ENCODE measurements at places on chromosomes 7 and 10. TPM values are rescaled to one million over a fixed set of nuclear protein-coding genes. Genes with fewer than 3 reads are reported as not detected.
A peak's percentile ranks its signal among the peaks of the same experiment; 100 is the strongest.

DNA sequence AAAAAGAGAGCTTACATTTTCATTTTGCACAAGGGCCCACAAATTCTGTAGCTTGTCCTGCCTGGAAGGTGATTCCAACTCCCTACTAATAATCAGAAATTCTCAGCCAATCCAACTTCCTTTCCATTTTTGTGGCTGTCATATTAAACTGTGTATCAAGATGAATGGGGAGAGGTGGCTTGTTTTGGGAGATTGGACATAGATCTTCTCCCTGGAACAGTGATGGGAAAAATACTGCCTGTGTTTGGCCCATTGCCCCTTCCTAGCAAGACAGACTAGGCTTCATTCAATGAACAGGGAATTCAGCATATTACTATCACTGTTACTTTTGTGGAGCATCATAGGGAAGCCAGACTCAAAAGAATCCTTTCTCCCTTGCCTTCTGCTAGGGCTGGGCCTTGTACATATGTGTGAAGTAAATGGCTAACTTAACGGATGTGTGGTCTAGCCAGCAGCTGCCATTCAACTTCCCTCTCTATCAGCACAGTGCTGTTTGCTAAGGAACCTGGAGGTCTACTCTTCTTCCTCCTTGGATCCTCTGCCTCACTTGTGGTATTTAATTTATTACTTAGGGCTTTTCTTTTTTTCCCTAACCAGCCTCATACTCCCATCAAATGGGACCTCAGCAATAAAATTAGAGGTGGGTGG, 326.0 kb downstream of the BICC1 start:
- H3K4me1 ChIP-seq, result peaks cover 31% of the 10 kb centered on the region
- DNase-seq, result no peak
- H3K27me3 ChIP-seq, result peaks cover 8% of the 10 kb centered on the region
- no peak overlapping the region for H3K4me3 ChIP-seq

DNA sequence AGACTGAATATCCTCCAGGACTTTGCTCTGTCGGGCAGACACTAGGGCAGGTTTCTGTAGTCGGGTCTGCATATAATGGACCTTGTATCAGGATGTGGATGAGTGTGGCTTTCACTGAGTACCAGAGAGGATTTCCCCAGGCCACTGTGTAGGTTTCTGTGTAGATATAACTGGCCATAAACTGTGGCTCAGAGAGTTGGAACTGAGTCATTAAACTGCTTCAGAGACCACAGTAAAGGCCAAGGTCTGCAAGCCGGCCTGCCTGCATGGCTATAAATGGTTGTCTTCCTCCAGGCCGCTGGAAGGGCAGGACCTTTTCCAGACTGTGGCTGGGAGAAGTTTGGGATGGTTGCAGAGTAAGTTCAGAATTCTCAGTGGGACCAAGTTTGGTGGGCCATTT, 16.9 kb downstream of the ZNF92 start:
- H3K4me3 ChIP-seq, result no peak overlapping the region
- no peak for DNase-seq
- peaks cover 23% of the 10 kb centered on the region for H3K36me3 ChIP-seq
- H3K27me3 ChIP-seq, result no peaks in the 10 kb centered on the region
- H3K27ac ChIP-seq, result no peak overlapping the region
- peaks cover 8% of the 10 kb centered on the region for H3K4me1 ChIP-seq

DNA sequence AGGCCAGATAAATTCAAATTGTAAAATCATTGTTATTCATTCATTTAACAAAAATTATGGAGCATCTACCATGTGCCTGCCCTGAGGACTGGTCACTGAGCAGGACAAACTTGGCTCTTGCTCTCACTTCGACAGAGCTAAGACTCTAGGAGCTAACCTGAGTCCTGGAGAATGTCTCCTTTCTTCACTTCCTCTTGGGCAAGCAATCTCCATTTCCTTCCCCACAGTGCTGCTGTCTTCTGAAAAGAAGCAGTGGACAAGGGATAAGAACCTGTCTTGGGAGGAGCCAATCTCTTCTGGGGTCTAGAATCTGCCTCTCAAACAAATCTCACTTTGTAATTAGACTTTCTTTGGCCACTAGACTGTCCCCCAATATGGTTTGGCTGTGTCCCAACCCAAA, 76.2 kb upstream of the PLXNA4 start:
- H3K4me3 ChIP-seq, result no peak overlapping the region
- H3K27me3 ChIP-seq, result peaks cover 19% of the 10 kb centered on the region
- H3K27ac ChIP-seq, result no peak overlapping the region
- H3K36me3 ChIP-seq, result no peaks in the 10 kb centered on the region
- H3K4me1 ChIP-seq, result peaks cover 28% of the 10 kb centered on the region
- no peak for DNase-seq

DNA sequence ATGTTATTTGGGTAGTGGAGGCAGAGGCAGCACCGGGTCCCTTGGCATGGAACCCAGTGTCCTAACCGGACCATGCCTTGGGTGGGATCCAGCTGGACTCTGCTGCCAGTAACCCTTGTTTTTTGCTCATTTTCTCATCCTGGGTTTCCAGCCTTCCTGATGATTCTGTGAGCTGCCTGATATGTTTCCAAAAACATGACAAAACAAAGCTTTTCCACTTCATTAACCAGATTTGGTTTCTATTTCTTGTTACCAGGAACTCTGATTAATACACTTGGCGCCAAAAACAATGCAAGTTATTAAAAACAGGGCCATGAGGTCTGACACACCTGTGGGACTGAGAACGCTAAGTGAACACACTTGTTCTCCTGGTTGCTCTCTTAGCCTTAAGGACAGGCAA, 32.8 kb upstream of the DLG5 start:
- H3K4me1 ChIP-seq, result no peaks in the 10 kb centered on the region
- H3K36me3 ChIP-seq, result peaks cover 6% of the 10 kb centered on the region
- no peak overlapping the region for H3K27ac ChIP-seq
- H3K4me3 ChIP-seq, result no peak overlapping the region
- no peaks in the 10 kb centered on the region for H3K27me3 ChIP-seq

DNA sequence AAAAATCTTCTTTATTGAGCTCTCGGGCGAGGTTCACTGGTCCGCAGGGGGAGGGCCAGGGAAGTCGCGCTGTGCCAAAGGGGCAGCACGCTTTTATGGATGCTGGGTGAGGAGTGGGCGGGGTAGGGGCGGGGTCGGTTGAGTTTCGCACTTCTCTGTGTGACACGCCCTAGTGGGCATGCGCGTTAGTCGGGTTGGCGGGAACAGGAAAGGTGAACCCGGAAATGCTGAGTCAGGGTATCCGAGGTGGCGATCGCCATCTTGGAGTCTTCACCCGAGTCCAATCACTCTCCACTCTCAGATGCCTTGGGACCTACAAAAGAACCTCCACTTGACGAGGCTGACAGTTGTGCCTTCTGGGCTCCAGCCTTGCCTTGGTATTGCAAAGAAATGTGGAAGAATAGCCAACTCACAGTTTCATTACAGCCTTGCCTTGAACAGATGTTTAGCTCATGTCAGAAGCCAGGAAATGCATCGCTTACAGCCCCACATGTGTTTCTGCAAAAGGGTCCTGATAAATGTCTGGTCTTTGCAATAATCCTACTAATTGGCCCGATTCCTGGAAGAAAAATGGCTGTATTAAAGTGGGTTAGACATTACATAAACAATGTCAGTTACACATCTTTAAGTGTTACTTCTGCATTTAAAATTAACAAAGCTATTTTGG, 64.1 kb downstream of the AHR start:
- no peak overlapping the region for H3K4me3 ChIP-seq
- no peak for DNase-seq
- no peaks in the 10 kb centered on the region for H3K27me3 ChIP-seq
- peaks cover 17% of the 10 kb centered on the region for H3K36me3 ChIP-seq
- H3K27ac ChIP-seq, result no peak overlapping the region

- H3K36me3 ChIP-seq, result no peaks in the 10 kb centered on the region
- no peaks in the 10 kb centered on the region for H3K4me1 ChIP-seq
- peaks cover 5% of the 10 kb centered on the region for H3K27me3 ChIP-seq
- H3K4me3 ChIP-seq, result no peak overlapping the region
These were observed 353.6 kb downstream of the PTEN start for GRCh38 chr10:88216976-88217375.

DNA sequence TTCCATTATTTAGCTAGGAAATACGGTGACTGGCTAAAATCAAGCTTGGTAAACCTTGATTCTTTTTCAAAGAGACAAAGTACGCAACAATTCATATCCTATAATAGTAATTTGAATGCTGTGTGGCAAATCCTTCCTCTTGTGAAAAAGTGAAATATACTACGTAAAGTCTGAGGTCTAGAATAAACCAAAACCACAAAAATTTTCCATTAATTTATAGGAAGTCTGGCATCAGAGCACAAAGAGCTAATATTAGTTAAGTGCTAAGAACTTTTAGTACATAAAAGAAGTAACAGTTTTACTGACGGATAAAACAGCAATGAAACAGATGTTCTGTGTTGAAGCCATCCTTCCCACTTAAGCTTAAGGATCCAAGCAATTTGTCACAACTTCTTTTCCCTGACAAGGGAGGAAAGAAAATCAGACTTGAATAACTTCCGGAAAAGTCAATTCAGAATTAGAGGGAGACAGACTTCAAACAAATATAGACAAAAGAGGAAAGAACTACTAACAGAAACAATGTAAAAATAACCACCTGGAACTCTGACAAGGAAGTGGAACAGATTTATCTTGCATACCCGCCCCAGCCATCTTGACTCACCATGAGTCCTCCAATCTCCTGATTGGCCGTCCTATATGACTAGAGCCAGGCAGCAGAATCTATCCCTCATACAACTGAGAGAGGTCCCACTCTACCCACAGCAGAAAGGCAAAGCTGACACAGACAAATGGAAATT, 34.6 kb downstream of the RHEB start:
- peaks cover 73% of the 10 kb centered on the region for H3K4me1 ChIP-seq
- H3K27me3 ChIP-seq, result no peaks in the 10 kb centered on the region
- peak overlapping the region; percentile 89 for H3K27ac ChIP-seq

DNA sequence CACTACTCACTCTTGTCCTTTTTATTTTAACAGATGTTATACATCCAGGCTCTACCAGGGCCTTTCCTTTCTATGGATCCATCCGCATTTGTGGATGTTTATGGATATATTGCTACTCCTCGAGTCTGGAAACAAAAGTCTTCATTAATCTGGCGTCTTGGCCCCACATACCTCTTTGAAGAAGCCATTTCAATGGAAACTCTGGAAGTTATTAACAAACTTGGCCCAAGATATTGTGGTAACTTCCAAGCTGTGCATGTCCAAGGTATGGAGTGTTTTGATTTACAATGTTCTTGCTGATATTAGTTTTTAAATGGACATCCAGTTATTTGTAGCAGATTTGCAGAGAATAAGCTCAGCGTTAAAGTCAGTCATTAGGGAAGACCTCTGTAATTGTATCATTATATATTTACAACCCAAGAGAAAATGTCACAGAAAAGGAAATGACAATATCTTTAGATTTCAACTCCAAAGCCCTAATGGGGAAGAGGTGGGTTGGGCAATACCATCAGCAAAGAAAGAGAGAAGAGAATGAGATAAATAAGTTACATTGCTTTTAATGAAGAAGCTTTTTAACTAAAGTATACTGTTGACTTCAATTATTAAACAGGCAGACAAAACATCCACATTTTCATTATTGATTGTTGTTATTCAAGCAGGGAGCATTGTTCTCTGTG, 102.1 kb downstream of the WDFY4 start:
- H3K27me3 ChIP-seq, result peaks cover 19% of the 10 kb centered on the region
- no peak overlapping the region for H3K27ac ChIP-seq
- H3K36me3 ChIP-seq, result no peaks in the 10 kb centered on the region
- peaks cover under 1% of the 10 kb centered on the region for H3K4me1 ChIP-seq

GRCh38 chr10:73519336-73519735, 23.5 kb upstream of the PPP3CB start:
- no peak overlapping the region for H3K4me3 ChIP-seq
- H3K36me3 ChIP-seq, result peaks cover 18% of the 10 kb centered on the region
- H3K4me1 ChIP-seq, result peaks cover 45% of the 10 kb centered on the region
- no peak overlapping the region for H3K27ac ChIP-seq
- DNase-seq, result no peak
- H3K27me3 ChIP-seq, result no peaks in the 10 kb centered on the region

DNA sequence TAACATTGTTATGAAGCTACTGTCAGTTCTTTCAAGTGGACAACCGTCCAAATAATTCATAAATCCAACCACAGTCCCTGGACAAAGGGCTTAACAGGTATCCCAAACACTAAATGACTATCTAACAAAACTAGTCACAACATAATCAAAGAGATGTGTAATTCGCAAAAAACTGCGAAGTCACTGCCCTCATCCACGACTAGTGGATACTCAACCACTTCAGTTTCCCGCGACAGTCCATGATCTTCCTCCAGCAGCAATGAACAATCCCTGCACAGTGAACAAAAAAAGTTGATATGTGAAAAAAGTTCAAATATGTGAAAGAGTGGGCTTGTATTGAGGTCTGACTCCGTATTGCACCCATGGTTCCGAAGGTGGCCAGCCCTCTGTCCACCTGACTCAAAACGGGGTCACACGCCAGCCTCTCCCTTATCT, 287 bp downstream of the DCLRE1A start:
- H3K27me3 ChIP-seq, result peaks cover 4% of the 10 kb centered on the region
- no peaks in the 10 kb centered on the region for H3K36me3 ChIP-seq
- peak overlapping the region; percentile 97 for H3K27ac ChIP-seq
- peak overlapping the region; percentile 91 for H3K4me3 ChIP-seq
- no peak for DNase-seq

- H3K27ac ChIP-seq, result peak overlapping the region; percentile 90
- peak overlapping the region; percentile 67 for H3K4me3 ChIP-seq
- no peak for DNase-seq
- peaks cover 4% of the 10 kb centered on the region for H3K36me3 ChIP-seq
- H3K27me3 ChIP-seq, result no peaks in the 10 kb centered on the region
These were observed 28.9 kb downstream of the CDK14 start for GRCh38 chr7:90625051-90625450.

DNA sequence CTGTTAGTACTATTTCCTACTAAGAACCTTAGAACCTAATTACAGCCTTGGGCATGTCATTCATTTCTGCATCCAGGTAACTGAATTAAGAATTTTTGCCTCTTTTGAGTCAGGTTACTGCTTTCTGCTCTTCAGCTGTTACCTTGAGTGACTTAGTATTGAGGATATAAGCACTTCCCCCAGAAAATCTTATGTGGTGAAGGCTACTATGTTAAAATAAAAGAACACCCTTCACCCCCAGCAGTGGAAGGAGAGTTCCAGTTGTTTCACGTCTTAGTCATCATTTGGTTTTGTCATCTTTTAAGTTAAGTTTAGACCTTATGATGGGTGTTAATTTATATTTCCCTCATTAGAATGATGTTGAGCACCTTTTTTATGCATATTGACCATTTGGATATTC, 82.8 kb downstream of the GLCCI1 start:
- H3K4me3 ChIP-seq, result no peak overlapping the region
- H3K27me3 ChIP-seq, result peaks cover 2% of the 10 kb centered on the region
- H3K4me1 ChIP-seq, result peaks cover 10% of the 10 kb centered on the region
- DNase-seq, result no peak
- peaks cover 23% of the 10 kb centered on the region for H3K36me3 ChIP-seq

DNA sequence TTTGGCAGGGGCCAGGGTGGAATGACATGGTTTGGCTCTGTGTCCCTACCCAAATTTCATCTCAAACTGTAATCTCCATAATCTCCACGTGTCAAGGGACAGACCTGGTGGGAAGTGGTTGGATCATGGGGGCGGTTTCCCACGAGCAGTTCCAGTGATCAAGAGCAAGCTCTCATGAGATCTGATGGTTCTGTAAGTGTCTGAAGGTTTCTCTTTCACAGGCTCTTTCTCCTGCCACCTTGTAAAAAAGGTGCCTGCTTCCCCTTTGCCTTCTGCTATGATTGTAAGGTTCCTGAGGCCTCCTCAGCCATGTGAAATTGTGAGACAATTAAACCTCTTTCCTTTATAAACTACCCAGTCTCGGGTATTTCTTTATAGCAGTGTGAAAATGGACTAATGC, 188.3 kb downstream of the CHCHD3 start:
- H3K4me3 ChIP-seq, result no peak overlapping the region
- H3K27ac ChIP-seq, result no peak overlapping the region
- no peak for DNase-seq
- no peaks in the 10 kb centered on the region for H3K27me3 ChIP-seq

GRCh38 chr10:27600930-27601329, 96.8 kb downstream of the RAB18 start:
- H3K36me3 ChIP-seq, result peaks cover 5% of the 10 kb centered on the region
- H3K4me3 ChIP-seq, result no peak overlapping the region
- H3K27ac ChIP-seq, result no peak overlapping the region

Gene APBB1IP
- total RNA-seq, result 37.6 TPM

Gene CRPPA
- 2.8 TPM for total RNA-seq

Data from HFFc6 (cell line).